ENCODE measurements at places on chromosomes 7 and 10.

DNA sequence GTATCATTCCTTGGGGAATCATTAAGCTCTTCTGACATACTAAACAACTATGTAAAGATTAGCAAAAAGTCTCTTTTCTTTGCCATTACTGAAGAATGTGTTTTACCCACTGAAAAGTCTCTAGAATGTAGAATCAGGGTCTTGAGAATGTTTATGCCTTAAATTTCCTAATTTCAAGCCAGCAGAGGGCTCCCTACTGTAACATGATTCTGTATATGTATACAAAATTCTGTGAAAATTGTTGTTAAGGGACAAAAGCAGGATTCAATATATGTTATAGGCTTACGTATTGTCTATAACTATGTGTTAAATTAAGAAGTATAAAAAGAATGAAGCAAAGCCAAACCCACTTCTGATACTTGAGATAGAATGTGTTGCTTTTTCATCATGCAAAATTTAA is 296.9 kb upstream of the DGKB start:
- no peak for DNase-seq

DNA sequence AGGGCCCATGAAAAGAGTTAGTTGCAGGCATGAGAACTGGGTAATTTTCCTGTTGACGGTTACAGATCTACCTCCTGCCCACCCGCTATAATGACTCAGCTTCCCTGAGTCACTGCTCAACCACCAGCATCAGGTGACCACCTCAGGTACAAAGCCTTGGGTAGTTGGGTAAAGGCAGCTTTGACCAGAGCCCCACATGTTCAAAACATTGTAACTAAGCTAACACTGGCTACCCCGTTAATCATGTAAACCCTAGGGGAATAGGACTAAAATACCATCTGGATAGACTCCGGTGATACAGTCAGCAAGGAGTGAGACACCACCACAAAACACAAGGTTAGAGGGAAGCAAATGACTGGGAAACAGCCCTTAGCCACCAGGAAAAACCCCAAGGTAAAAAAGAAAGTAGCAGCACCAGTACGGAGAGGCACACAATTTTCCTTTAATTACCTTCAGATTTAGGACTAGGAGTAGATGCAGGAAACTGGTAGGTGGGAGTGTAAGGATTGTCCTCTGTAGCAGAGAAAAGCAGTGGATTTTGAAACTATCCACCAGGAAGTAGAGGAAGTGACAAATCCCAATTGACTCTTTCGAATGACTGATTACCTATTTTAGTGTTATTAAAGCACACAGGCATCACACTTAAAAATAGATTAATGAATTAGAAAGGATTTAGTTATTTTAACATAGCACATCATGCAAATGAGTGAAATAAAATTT is 103.5 kb upstream of the PDLIM1 start:
- DNase-seq, result no peak

DNA sequence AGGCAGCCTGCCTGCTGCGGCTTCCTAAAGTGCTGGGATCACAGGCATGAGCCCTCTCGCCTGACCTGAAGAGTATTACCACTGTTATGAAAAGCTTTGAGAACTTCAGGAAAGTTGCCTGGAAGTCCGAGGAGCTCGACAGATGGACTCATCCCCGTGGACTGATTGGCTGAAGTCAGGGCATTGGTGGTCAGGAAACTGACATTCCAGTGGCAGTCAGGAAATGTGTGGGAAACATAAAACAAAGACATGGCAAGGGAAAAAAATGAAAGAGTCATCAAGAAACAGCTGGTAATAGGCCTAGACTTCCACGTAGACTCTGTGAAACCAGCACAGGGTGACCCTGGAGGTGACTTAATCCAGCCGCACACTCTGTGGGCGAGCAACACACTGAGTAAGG is 123.3 kb downstream of the CDH23 start:
- DNase-seq, result no peak

DNA sequence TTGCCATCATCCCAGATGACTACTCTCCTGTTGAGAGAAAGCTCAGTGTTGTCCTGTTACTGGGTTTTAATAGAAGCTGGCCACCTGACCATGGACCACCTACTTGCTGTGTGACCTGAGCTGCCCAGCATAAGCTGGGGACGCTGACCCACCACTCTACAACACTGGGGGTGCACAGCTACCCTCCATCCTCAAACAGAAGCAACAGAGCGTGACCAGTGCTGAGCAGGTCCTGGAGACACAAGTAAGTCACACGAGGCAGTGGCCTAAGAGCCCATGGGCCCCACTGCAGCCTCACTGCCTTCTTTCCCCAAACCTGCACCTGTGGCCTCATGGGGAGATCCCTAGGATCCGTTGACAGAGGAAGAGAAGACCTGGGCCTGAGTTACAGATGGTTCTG is 198.6 kb upstream of the ADARB2 start:
- DNase-seq, result no peak

GRCh38 chr7:1284743-1285458 is 52.2 kb downstream of the UNCX start:
- DNase-seq, result no peak

- DNase-seq, result no peak
Observed at GRCh38 chr10:23065181-23065948, 30.0 kb upstream of the MSRB2 start.

DNA sequence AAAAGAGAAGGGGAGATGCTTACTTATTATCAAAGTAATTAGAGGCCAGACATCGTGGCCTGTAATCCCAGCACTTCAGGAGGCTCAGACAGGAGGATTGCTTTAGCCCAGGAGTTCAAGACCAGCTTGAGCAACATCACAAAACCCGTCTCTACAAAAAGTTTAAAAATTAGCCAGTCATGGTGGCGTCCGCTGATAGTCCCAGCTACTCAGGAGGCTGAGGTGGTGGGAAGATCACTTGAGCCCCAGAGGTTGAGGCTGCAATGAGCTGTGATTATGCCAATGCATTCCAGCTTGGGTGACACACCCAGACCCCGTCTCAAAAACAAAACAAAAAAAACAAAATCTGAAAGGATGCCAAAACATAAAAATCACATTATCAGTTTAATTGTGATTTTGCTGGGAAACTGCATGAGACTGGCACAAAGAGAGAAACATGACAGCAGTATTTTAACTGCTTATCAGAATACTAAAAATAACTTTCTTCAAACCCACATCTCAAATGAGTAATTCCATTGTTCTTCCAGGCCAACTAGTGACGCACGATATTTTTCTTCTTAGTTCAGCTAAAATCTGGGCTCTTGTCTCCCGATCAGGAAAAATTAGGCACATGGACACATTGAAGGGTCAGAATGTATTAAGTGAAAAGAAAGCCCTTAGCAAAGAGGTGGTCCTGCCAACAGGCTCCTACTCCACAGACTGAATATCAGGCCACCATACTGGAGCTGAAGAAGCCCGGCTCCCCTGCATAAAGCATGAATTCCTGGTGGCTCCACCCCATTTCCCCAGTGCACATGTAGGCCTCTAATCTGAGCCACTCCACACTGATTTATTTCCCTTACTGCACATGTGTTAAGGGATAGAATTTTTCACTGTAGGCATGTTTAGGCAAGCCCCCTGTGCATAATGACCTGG is 9.6 kb upstream of the CCM2 start:
- no peak for DNase-seq

- DNase-seq, result no peak
Observed at GRCh38 chr10:34480345-34480744, 334.8 kb downstream of the PARD3 start.

DNA sequence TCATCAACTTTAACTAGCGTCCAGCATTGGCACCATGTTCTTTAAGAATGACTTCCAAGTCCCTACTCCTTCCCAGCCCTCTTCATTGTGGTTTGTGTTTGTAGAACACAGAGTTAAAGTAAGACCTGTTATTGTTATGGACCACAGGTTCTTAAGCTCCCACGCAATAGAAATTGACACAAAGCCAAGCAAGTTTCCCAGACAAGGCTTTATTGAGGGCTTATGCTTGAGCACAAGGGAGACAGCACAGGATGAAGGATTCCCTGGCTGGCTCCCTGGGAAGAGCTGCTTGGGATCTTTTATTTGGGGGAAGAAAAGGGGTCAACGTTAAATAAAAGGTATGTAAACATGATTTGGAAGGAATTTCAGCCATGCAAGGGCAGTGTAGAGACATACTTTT is 44.3 kb upstream of the PRKCQ start:
- DNase-seq, result no peak

DNA sequence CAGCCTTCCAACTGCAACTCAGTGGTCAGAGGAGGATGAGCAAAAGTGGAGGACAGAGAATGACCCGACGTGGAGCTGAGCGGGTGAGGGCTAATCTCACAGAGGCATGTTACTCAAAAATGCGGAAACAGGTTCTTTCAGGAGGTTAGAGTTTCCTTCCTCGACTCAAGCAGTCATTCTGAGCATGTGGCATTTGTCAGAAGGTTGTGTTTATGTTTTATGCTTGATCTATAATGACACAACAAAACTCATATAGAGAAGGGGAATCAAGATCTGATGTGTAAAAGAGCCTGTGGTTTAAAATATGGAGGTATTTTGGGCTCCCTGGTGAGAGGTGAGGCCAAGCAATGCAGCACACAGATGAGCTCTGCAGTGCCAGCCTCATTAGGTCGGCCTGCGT is 311.4 kb downstream of the ADARB2 start:
- DNase-seq, result no peak

DNA sequence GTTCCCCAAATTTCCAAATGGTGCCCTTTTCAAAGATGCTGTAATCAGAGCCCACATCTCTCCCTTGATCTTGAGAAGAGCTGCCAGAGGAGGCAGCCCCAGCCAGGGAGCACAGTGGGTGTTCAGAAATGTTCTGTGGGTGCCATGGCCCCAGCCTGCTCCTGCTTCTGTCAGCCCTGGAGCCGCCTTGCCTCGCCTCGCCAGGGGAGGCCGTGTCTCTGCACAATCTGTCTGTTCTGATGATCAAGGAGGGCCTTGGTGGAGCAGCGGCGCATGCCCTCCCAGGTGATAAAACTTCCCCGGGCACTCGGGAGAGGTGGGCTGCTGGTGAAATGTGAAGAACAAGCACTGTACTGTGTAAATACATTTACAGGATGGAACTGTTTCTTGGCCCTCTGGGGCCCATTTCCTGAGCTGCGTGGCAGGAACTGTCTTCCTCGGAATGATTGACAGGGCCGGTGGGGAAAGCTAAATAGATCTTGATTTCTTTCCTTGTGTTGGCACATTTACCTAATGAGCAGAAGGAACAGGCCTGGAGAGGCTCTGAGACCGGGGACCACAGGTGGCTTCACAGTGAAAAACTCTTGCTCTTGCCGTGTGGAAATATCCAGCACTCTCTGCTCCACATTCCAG is 207.8 kb upstream of the PODXL start:
- DNase-seq, result no peak

DNA sequence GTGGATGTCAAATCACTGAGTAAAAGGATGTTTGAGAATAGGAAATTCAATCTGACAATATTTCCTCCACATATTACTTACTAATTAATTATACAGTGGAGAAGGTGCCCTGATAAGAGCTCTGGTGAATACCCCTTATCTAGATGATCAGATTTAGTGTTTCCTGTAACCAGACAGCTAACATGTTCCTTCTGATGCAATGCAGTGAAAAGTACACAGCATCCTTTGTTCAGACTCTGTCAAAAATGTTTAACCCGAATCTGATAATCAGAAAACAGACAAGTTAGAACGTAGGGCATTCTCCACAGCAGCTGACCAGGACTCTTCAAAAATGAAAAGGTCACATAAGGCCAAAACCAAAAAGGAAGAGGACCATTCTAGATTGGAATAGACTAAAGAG is 46.2 kb downstream of the WDR11 start:
- no peak for DNase-seq

DNA sequence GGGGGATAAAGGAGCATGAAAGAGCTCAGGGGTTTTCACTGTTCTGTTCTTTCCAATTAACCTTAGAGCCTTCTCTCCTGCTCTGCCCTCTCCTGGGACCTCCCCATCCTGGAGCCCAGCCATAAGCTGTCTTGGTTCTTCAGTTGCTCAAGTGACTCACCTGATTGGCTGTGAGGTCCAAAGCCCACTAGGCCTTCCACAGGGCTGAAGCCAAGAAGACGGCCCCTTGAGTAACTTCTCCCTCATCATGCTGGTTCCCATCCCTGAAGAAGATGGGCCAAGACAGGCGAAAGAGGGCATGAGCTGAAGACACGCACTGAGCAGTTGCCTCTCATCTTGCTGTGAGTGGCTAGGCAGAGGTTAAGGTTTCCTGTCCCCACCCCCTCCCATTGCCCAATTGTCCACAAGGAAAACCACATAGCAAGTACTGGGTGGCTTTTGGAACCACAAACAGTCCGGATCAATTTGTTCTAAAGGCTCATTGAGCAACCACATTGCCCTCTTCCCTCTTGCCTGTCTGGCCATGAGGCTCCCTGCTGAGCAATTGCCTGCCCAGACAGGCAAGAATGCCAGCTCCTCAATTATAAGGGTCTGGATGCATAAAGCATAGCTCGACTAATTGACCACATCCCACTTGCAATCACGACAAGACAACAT is 43.9 kb upstream of the GPAM start:
- no peak for DNase-seq

DNA sequence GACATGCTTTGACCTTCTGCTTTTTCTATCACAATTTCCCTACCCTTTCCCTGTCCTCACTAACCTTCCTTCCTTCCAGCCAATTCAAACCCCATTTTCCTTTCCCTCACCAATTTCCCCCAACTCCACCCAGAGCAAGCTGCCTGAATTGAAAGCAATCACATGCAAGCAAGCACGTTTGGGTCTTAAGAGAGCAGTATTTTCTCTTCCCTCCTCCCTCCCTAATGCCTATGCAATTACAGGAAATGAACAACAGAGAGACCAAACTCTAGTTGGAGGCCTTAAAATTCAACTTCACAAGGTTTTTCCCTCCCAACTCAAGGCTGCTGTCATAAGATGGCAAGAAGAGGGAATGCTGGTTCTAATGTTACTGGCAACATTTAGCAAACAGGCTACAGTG is 117.2 kb downstream of the MYOF start:
- no peak for DNase-seq

- DNase-seq, result no peak
Observed at GRCh38 chr7:151104411-151105235, 18.3 kb downstream of the AGAP3 start.

GRCh38 chr7:29945259-29945809 is 44.3 kb downstream of the SCRN1 start:
- DNase-seq, result no peak

DNA sequence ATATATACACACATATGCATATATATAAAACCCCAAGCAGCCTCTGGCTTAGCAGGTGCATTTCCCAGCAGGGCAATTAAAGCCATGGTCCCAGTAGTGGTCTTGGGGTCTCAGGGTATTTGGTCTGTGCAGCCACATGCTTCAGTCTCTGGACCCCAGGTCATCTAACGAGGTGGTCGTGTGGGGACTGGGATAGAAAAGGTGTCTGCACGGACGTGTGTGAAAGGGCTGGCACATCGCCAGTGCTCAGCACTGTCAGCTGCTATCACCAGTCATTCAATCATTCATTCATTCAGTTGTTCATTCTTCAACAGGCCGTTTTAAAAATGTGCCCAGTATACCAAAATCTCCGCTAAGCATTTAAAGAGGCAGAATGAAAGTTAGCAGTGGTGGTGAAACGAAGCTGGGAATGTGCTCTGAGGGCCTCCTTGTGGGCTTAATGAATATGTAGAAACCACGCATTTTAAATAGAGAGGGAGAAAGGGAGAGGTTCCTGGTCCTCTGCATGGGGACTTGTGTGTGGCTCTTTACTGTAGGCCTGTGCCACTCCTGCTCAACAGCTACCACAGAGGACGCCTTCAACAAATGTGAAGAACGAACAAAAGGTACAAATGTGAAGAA is 170.4 kb downstream of the EGFR start:
- DNase-seq, result no peak

GRCh38 chr10:24826009-24826408 is 102.3 kb upstream of the ARHGAP21 start:
- no peak for DNase-seq

Measured in NCI-H2081 treated with DMSO at 0.1 percent for 48 hours (cell line).